Mammary microvascular endothelial cell (primary cell): ENCODE measurements at places on chromosomes 2 and 18. TPM values are rescaled to one million over a fixed set of nuclear protein-coding genes. Genes with fewer than 3 reads are reported as not detected.

The ASPRV1 gene
- total RNA-seq = 0.10 and 0.20 TPM in 2 replicates

The CIB4 gene
- not detected in 2 replicates for total RNA-seq

The FAM237A gene
- total RNA-seq = not detected in 2 replicates

The MAPRE2 gene
- 50.2 and 60.1 TPM in 2 replicates for total RNA-seq

The SLC11A1 gene
- total RNA-seq = under 0.01 and 0.05 TPM in 2 replicates

The ABCG8 gene
- total RNA-seq = not detected in 2 replicates

The TLX2 gene
- not detected in 2 replicates for total RNA-seq

The GLB1L gene
- 4.5 and 7.5 TPM in 2 replicates for total RNA-seq

The FEV gene
- not detected in 2 replicates for total RNA-seq

The PCARE gene
- not detected in 2 replicates for total RNA-seq

The RUFY4 gene
- total RNA-seq = not detected in 2 replicates

The GATA6 gene
- total RNA-seq = 2.0 and 3.8 TPM in 2 replicates

The CDH2 gene
- 13.5 and 16.9 TPM in 2 replicates for total RNA-seq

The ALLC gene
- not detected in 2 replicates for total RNA-seq

The PSMA8 gene
- not detected in 2 replicates for total RNA-seq

The STON1 gene
- 2.7 and 2.9 TPM in 2 replicates for total RNA-seq

The CNRIP1 gene
- 69.2 and 78.7 TPM in 2 replicates for total RNA-seq

The MAP3K19 gene
- not detected in 2 replicates for total RNA-seq

The NEURL3 gene
- 0.34 and 1.7 TPM in 2 replicates for total RNA-seq

The DSG2 gene
- 1.3 and 3.1 TPM in 2 replicates for total RNA-seq

The MARCHF4 gene
- 15.5 and 16.3 TPM in 2 replicates for total RNA-seq

The ITPRIPL1 gene
- 3.2 and 4.1 TPM in 2 replicates for total RNA-seq

The FIGLA gene
- not detected in 2 replicates for total RNA-seq

The PAX8 gene
- total RNA-seq = 2.1 and 2.8 TPM in 2 replicates

The COL4A4 gene
- under 0.01 TPM in 1 of 2 replicates, not detected in the other for total RNA-seq

The TMEM37 gene
- total RNA-seq = 0.33 and 2.6 TPM in 2 replicates

The PTPRN gene
- total RNA-seq = not detected in 2 replicates

The ARHGAP25 gene
- total RNA-seq = 10.7 and 11.8 TPM in 2 replicates

The CCDC148 gene
- total RNA-seq = 0.20 TPM in 1 of 2 replicates, not detected in the other

The CIAO1 gene
- total RNA-seq = 91.0 and 92.4 TPM in 2 replicates

The LIMS4 gene
- 4.9 and 6.3 TPM in 2 replicates for total RNA-seq

The GPBAR1 gene
- total RNA-seq = not detected in 2 replicates

The USP37 gene
- 5.8 and 6.5 TPM in 2 replicates for total RNA-seq

The TEX44 gene
- not detected in 2 replicates for total RNA-seq

The SIGLEC15 gene
- total RNA-seq = 0.59 and 1.7 TPM in 2 replicates

The CABYR gene
- 5.1 and 6.4 TPM in 2 replicates for total RNA-seq

The ITSN2 gene
- 28.0 and 31.4 TPM in 2 replicates for total RNA-seq

The UPP2 gene
- total RNA-seq = not detected in 2 replicates

The DGUOK gene
- total RNA-seq = 55.4 and 62.4 TPM in 2 replicates

The ARHGEF4 gene
- under 0.01 TPM in 1 of 2 replicates, not detected in the other for total RNA-seq

The ATP6V1C2 gene
- total RNA-seq = 0.13 TPM in 1 of 2 replicates, not detected in the other

The RBKS gene
- total RNA-seq = 1.0 and 2.0 TPM in 2 replicates
